Stimulated activated CD4-positive, alpha-beta T cell treated with anti-CD3 and anti-CD28 coated beads, Interleukin-4, amount 100 ng/mL, for 4 hours (primary cell): ENCODE measurements at places on chromosomes 13 and 19.

- DNase-seq: peak; percentile 24
Observed at GRCh38 chr19:17797424-17798201, 2.7 kb downstream of the B3GNT3 start.

GRCh38 chr19:56993851-56994250 is 125.9 kb upstream of the USP29 start:
- no peak for DNase-seq

- DNase-seq: no peak
Observed at GRCh38 chr13:80477661-80478443, 136.9 kb upstream of the SPRY2 start.

GRCh38 chr19:30566681-30567420 is 194.7 kb downstream of the ZNF536 start:
- DNase-seq: no peak

- DNase-seq: no peak
Observed at GRCh38 chr13:110506859-110507566, 54.5 kb downstream of the RAB20 start.

GRCh38 chr19:13622766-13623715 is 116.8 kb upstream of the CACNA1A start:
- no peak for DNase-seq

GRCh38 chr13:27712421-27712820 is 79.9 kb upstream of the GSX1 start:
- DNase-seq: peak; percentile 3

DNA sequence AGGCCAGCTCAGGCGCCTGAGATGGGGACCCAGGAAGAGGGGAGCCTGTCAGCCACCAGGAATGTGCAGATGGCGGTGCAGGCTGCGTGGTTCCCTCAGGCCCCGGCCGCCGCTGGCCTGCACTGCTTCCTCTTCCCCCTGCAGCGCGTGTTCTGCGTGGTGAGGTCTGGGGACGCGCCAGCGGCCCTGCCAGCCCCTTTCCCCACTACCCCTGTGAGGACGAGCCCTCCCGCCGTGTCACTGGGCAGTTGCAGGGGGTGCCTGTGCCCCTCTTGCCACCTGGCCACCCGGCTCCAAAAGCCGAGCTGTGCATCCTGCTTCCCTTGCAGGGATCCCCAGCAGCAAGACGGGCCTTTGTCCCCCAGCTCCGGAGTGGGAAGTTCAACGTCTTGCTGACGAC is 58.4 kb downstream of the SMARCA4 start:
- no peak for DNase-seq

DNA sequence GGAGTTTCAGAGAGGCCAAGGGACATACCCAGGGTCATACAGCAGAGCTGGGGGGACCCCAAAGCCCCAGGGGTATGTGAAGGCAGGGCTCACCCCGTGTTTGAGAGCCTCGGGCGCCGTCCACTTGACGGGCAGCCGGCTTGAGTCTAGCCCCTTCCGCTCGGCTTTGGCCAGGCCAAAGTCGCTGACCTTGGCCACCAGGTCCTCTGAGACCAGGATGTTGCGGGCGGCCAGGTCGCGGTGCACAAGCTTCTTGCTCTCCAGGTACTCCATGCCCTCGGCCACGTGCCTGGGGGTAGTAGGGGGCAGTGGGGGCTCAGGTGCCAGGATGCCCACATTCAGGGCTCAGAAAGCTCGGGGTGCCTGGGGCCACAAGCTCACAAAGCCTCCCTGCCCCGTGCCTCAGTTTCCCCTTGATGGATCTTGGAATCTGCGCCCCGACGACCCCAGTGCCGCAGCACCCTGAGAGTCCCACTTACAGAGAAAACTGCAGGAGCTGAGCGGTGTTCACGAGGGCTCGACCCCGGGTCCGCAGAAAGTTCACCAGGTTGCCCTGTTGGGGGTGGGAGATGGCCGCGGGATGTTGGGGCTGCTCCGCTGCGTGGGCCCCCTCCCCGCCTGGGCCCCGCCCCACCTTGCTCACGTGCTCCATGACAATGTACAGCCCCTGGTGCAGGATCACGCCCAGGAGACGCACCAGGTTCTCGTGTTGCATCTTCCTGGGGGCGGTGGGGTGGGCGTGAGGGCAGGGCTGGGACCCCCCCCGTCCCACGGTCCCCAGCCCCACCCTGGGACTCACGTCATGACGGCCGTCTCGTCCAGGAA is 7.1 kb downstream of the MATK start:
- no peak for DNase-seq

DNA sequence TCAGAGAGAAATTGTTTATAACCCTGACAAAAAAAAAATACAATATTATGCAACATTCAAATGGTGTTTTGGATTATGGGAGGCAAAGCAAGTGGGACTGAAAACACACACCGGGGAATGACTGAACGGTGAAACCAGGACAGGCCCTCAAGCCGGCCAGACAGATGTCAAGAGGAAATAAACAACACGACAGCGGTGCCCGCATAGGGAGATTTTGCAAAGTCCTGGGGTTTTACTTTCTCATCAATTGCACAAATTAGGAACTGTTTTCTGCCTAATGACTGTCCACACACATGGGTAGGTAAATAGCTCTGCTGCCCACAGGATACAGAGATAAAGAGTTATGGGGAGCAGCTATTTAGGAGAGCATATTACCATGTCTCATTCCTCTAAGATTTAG is 134.5 kb downstream of the IRS2 start:
- DNase-seq: no peak
